CD4-positive, CD25-positive, alpha-beta regulatory T cell (primary cell): ENCODE measurements at places on chromosomes 16 and 17.

GRCh38 chr17:80374039-80374731, 40.8 kb upstream of the ENDOV start:
- H3K4me3 ChIP-seq, result no peak overlapping the region
- H3K4me1 ChIP-seq, result no peaks in the 10 kb centered on the region
- H3K27me3 ChIP-seq, result no peaks in the 10 kb centered on the region
- no peak for DNase-seq
- no peak overlapping the region for H3K27ac ChIP-seq

DNA sequence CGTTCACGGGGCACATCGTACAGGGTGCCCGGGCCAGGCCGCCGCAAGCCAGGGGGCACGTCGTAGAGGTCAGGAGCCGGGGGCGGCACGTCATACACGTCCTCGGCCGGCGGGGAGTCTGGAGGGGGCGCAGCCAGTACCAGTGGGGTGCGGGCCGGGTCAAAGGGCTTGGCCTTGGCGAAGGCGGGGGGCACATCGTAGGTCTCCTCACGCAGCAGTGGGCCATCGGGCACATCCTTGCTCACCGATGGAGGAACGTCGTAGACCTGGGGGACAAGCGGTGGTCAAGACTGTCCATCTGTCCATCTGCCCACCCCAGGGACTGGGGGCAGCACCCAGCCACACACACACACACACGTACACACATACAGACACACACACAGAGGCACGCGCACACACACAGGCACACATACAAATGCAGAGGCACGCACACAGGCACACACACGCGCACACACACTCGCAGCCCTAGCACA, 15.7 kb downstream of the BCAR1 start:
- H3K27me3 ChIP-seq, result no peaks in the 10 kb centered on the region
- no peak for DNase-seq
- H3K4me3 ChIP-seq, result no peak overlapping the region
- no peak overlapping the region for H3K27ac ChIP-seq
- no peaks in the 10 kb centered on the region for H3K4me1 ChIP-seq

- peak; percentile 23 for DNase-seq
- H3K4me1 ChIP-seq, result peaks cover 83% of the 10 kb centered on the region
- no peak overlapping the region for H3K4me3 ChIP-seq
- no peaks in the 10 kb centered on the region for H3K36me3 ChIP-seq
These were observed 2.3 kb upstream of the LHX1 start for GRCh38 chr17:36934692-36935630.

DNA sequence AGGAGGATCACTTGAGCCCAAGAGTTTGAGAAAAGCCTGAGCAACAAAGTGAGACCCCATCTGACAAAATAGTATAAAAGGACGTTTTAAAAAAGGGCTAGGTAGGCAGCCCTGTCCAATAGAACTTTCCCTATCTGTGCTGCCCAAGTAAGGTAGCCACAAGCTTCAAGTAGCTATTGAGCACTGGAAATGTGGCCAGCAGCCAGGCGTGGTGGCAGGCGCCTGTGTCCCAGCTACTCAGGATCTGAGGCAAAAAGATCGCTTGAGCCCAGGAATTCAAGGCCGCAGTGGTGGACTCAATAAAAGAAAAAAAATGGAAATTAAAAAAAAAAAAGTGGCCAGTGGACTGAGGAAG, 1.5 kb upstream of the NQO1 start:
- peaks cover 21% of the 10 kb centered on the region for H3K4me1 ChIP-seq
- H3K4me3 ChIP-seq, result no peak overlapping the region
- no peaks in the 10 kb centered on the region for H3K36me3 ChIP-seq
- no peak for DNase-seq
- no peaks in the 10 kb centered on the region for H3K27me3 ChIP-seq

DNA sequence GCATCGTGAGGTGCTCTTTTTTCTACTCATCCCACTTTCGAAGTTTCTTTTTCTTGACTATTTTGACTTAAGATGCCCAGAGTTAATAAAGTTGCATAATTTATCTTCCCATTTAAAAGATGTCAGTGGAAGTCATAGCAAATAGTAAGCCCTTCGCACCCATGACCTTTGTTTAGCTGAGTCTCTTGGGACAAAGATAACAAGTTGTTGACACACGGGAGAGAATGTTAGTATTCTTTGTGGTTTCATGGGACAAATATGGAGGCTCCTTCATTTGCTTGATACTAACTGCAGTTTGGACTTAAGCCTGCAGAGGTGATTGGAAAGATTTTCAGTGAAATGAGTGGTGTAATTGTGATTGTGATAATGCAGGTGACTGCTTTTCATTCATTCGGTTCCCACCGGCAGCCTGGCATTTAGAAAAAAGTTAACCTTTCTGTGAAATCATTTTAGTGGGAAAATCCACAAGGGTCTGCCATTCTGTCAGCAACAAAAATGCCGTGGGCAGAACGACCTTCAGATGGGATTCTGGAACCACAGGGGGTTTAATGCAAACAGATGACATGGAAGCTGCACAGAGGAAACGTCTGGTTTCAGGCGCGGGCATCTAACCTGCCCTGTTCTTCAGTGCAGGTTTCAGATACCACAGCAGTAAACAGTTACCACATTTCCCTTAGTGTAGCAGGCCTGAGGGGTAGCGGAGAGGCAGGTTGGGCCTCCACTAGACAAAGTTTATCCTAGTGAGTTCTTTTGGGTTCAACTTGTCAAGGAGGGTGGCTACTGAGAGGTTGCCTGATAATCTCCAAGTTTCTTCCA, 123.0 kb downstream of the RPTOR start:
- H3K36me3 ChIP-seq, result no peaks in the 10 kb centered on the region
- peak overlapping the region; percentile 37 for H3K4me3 ChIP-seq
- H3K4me1 ChIP-seq, result peaks cover 63% of the 10 kb centered on the region

- H3K27me3 ChIP-seq, result no peaks in the 10 kb centered on the region
- DNase-seq, result no peak
- no peak overlapping the region for H3K4me3 ChIP-seq
- peaks cover 23% of the 10 kb centered on the region for H3K36me3 ChIP-seq
- H3K27ac ChIP-seq, result no peak overlapping the region
These were observed 31.6 kb upstream of the CDH15 start for GRCh38 chr16:89139907-89140361.

DNA sequence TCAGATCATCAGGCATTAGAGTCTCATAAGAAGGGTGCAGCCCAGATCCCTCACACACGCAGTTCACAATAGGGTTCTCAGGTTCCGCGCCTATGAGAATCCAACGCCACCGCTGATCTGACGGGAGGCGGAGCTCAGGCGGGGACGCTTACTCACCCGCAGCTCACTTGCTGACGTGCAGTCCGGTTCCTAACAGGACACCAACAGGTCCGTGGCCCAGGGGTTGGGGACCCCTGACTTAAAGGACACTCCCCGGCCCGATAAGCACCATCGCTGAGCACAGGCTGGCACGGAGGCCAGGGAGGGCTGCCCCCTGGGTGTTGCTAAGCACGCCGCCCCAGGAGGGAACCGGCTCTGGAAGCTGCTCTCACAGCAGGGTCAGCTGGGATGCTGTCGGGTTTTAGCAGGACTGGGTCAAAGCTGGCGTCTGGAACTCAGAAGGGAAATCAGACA, 30.1 kb upstream of the BAHCC1 start:
- H3K27me3 ChIP-seq, result no peaks in the 10 kb centered on the region
- no peak for DNase-seq
- H3K27ac ChIP-seq, result no peak overlapping the region
- H3K4me3 ChIP-seq, result no peak overlapping the region
- H3K4me1 ChIP-seq, result peaks cover 15% of the 10 kb centered on the region
- H3K36me3 ChIP-seq, result no peaks in the 10 kb centered on the region

DNA sequence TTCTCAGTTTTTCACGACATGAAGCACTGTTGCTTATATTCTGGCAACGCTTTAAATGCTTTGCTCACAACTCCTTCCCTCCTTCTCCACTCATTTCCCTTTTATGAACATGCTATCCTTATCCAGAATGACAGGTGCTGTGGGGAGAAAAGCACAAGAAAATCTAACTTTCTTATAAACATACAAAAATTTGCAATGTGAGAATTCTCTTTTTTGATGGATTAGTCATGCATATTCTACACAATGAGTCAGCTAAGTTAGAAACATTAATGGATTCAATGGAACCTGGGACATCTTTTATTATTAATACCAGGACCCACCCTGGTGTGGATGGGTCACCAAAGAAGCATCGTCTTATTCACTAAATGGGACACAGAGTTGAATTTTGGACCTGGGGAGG, 234.6 kb upstream of the CDH5 start:
- no peaks in the 10 kb centered on the region for H3K4me1 ChIP-seq
- H3K27me3 ChIP-seq, result peaks cover 15% of the 10 kb centered on the region
- H3K36me3 ChIP-seq, result no peaks in the 10 kb centered on the region
- no peak for DNase-seq
- H3K27ac ChIP-seq, result no peak overlapping the region

DNA sequence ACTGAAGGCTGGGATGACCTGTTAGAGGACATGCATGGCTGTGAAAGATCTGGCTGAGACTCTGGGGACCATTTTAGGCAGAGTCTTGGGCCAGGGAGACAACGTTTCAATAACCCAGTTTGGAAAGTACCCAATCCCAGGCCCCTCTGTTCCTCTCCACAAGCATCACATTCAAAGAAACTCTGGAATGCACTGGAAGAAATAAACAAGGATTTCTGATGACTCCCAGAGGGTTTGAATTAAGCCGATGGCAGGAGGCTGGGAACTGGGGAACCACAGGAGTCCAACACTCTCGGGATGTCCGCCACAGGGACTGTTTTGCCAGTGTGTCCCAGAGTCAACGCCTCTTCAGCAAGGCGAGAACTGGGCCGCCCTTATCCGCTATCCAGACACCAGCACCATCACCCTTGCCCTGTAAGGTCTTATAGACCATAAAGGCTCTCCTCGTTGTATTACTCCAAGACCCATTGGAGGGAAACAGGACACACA, 3.3 kb downstream of the PMP22 start:
- H3K36me3 ChIP-seq, result no peaks in the 10 kb centered on the region
- peaks cover 36% of the 10 kb centered on the region for H3K27me3 ChIP-seq
- H3K4me1 ChIP-seq, result peaks cover 18% of the 10 kb centered on the region
- no peak overlapping the region for H3K4me3 ChIP-seq

DNA sequence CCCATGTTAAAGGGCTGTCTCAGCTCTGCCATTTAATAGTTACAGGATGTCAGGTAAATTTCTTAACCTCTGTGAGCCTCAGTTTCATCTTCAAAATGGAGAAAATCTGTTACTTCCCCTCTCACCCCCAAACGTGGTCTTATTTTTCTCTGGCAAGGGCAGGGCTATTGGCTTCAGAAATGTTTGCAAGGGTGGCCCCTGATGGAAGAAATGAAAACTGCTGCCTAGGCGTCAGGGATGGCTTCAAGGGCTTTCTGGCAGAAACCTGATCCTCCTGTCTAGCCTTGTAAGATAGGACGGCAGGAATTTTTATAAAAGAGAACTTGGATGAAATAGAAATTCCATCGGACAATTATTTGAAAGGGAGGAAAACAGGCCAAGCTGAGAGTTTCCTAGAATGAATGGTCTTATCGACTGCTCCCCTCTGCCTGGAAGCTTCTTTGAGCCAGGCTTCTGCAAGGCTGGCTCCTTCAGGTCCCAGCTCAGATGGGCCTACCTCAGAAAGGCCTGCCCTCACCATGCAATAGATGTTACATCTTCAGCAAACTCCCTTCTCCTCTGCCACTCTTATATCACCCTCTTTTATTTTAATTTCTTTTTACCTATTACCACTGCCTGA, 43.0 kb upstream of the TANGO6 start:
- H3K4me1 ChIP-seq, result no peaks in the 10 kb centered on the region
- no peak overlapping the region for H3K27ac ChIP-seq
- H3K4me3 ChIP-seq, result no peak overlapping the region
- peak; percentile 11 for DNase-seq

DNA sequence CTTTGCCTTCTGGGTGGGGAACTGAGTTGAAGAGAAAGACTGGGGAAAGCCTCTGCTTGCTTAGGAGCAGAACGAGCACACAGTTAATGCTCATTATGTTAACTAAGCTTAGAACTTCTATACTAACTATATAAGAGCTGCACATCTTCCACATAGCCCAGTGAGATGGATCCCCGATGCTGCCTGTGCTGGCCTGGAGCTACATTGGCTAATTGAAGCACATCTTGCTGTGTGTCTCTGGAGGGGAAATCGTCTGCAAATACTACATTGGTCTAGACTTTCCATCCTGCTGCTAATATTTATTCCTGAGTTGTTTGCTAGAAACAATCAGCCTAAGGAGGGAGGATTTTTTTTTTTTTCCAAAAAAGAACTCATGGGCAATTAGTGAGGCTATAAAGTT, 406.3 kb downstream of the HAPSTR1 start:
- H3K27ac ChIP-seq, result no peak overlapping the region
- H3K4me3 ChIP-seq, result no peak overlapping the region

GRCh38 chr16:11320170-11320569, 25.1 kb upstream of the RMI2 start:
- H3K27ac ChIP-seq, result no peak overlapping the region
- no peaks in the 10 kb centered on the region for H3K27me3 ChIP-seq
- no peak for DNase-seq
- no peak overlapping the region for H3K4me3 ChIP-seq
- H3K4me1 ChIP-seq, result no peaks in the 10 kb centered on the region

DNA sequence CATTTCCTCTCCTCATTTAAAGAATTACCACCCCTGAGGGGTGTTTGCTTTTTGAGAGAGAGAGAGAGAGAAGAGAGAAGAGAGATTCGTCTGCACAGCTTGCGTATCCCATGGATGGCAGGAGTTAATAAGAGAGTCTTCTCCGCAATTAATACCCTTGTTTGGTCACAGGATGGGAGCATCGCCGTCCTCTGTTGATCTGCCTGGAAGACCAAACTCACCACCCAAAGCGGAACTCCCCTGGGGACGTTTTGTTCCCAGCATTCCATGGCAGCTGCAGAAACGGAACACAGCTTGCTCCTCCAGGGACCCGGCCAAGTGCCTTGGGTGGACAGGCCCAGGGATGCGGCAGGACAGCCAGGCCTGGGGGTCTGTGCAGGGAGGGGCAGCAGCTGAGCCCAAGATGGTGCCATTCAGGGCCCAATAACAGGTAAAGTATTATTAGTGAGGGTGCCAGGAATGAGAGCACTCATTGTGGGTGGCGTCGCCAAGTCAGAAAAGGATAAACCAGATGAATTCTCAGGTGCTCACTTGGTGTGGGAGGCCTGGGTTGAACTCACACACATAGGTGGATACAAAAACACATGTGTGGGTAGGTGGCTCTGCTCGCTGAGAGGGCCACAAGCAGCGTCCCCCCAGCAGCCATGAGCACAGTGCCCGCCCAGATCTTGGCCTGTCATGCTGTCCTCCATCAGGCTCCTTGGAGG, 83.1 kb downstream of the NT5M start:
- H3K4me1 ChIP-seq, result no peaks in the 10 kb centered on the region
- H3K4me3 ChIP-seq, result no peak overlapping the region
- no peak for DNase-seq
- no peaks in the 10 kb centered on the region for H3K27me3 ChIP-seq

GRCh38 chr16:78843978-78844377, 744.5 kb downstream of the WWOX start:
- no peaks in the 10 kb centered on the region for H3K4me1 ChIP-seq
- H3K27ac ChIP-seq, result no peak overlapping the region
- H3K27me3 ChIP-seq, result no peaks in the 10 kb centered on the region
- DNase-seq, result no peak
- H3K36me3 ChIP-seq, result no peaks in the 10 kb centered on the region
- H3K4me3 ChIP-seq, result no peak overlapping the region

- H3K36me3 ChIP-seq, result no peaks in the 10 kb centered on the region
- no peaks in the 10 kb centered on the region for H3K4me1 ChIP-seq
- H3K27me3 ChIP-seq, result no peaks in the 10 kb centered on the region
- no peak overlapping the region for H3K4me3 ChIP-seq
- no peak for DNase-seq
These were observed 1.7 kb downstream of the CAPNS2 start for GRCh38 chr16:55568207-55568606.

GRCh38 chr16:68422396-68422960, 25.8 kb downstream of the SMPD3 start:
- no peak overlapping the region for H3K27ac ChIP-seq
- H3K27me3 ChIP-seq, result no peaks in the 10 kb centered on the region
- no peaks in the 10 kb centered on the region for H3K36me3 ChIP-seq
- no peak for DNase-seq
- H3K4me3 ChIP-seq, result no peak overlapping the region
